ENCODE measurements at places on chromosomes 13 and 19.
A peak's percentile ranks its signal among the peaks of the same experiment; 100 is the strongest.

GRCh38 chr13:39836038-39836437 is 180.6 kb downstream of the COG6 start:
- no peak for DNase-seq

- DNase-seq: no peak
These were observed 68.7 kb downstream of the IPO5 start for GRCh38 chr13:98022210-98022609.

GRCh38 chr19:29687244-29687896 is 22.1 kb downstream of the PLEKHF1 start:
- no peak for DNase-seq

GRCh38 chr13:27822873-27823311 is 30.6 kb downstream of the GSX1 start:
- DNase-seq: no peak

DNA sequence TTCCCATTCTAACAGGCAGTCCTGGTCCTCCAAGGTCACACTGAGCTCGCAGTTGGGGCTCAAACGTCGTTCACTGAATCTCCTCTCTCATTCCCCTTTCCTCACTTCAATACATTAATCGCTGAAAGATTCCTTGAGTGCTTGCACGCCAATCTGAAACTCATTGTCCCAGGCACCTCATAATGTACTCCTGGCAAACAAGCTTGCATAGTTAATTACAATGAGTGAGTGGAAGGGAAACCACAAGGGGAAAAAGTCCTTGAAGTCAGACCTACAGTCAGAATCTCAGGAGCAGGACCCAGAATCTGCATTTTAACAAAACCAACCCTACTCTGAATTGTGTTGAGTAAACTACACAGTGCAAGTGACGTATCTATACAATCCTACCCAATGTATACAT is 86.9 kb downstream of the CRYL1 start:
- no peak for DNase-seq

DNA sequence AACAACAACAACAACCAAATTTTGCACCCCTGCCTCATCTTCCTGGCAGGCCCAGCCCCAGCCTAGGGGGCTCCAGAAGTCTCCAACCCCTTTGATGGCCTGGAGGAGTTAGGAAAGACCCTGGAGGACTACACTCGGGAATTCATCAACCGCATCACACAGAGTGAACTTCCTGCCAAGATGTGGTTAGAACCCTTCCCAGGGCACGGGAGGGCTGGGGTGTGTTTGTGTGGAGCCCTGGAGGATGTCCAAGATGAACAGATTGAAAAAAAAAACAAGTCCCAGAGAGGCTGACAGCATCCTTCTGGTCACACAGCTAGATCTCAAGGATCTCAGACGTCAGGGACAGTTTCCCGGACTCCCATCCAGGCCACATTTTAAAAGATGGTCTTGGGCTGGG is 13.3 kb downstream of the APOC1 start:
- no peak for DNase-seq

DNA sequence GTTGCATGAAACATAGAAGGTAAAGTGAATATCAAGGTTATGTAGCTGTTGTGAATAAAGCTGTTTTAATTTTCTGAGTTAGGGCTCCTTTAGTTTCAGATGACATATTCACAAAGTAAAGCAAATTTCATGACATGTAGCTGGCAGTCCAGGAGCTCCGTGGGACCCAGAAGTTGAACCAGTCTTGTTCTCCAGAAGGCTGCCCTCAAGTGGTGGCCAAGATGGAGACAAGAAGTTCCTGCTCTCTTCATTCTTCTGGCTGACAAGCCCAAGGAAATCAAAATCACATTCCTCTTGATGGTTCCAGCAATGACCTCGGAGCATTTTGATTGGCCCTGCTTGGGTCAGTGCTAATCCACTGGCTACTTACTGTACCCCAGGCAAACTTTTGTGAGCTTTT is 128.7 kb downstream of the LIG4 start:
- DNase-seq: no peak

GRCh38 chr13:92197669-92198068 is 799.2 kb downstream of the GPC5 start:
- no peak for DNase-seq

- DNase-seq: no peak
These were observed at the start of gene ERICH6B for GRCh38 chr13:45615501-45616101. TSS of gene ERICH6B (minus strand) at chr13:45615739. CDS start at chr13:45597005, 18,734 bp downstream.

GRCh38 chr13:36369268-36370107 is 23.3 kb upstream of the SPART start:
- DNase-seq: no peak

GRCh38 chr13:56917966-56918365 is 222.8 kb upstream of the PRR20A start:
- DNase-seq: no peak

DNA sequence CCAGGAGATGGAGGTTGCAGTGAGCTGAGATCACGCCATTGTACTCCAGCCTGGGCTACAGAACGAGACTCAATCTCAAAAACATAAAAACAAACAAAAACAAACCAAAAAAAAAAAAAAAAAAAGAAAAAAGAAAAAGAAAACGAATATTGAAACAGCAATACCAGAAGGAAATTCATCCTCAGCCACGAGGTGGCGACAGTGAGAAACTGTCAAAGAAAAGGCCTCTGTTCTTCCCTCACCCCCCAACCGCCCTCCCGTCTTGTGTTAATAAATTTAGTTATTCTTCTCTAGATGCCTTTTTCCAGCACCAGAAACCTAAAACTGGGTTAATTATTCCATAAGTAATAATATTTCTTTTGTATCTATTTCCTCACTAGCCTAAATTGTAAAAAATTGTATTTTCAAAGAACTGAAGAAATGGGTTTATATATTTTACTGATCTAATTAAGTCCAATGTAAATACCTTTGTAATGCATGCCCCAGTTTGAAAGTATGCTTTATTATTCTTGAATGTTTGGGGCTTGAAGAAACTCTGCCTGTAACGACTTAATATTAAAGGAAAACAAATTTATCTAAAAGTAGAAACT is 38.6 kb downstream of the LIG4 start:
- peak; percentile 38 for DNase-seq

DNA sequence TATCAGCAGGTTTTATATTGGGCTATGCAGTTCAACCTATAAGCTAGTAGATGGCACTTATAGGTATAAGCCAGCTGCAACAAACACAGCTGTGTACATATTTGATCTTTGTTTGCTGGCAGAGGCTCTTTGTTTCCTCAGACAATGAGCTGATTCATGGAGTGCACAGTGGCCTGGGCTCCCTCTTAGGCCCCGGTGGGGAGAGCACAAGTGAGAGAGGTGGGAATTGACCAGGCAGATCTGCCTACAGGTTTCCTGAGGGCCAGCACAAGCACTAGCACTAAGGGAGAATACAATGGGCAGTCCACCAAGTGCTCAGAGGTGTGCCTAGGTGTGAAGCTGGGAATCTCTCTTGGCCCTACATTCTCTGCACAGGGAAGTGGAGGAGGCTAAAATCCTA is 1390.7 kb downstream of the SLITRK5 start:
- no peak for DNase-seq

DNA sequence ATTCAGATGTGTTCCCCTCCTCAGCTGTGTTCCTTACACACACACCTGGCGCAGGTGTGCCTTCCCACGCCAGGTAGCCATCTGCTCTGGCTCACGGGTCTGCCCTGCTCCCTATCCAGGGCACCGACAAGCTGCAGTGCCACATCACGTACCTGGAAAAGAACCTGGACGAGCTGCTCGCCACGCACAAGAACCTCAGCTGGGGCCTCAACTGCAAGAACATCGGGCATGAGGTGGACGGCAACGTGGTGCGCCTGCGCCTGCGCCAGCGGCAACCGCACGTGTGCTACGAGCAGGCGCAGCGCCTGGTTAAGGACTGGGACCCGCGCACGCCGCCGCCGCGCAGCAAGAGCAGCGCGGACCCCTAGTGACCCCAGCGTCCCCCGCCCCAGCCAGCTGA is 26.5 kb upstream of the CASP14 start:
- no peak for DNase-seq

GRCh38 chr13:72774019-72774418 is 7.7 kb downstream of the DIS3 start:
- no peak for DNase-seq

- no peak for DNase-seq
These were observed 3.3 kb downstream of the ALOX5AP start for GRCh38 chr13:30738526-30739236.

- DNase-seq: no peak
These were observed 3.0 kb downstream of the LENG8 start for GRCh38 chr19:54451997-54452396.

DNA sequence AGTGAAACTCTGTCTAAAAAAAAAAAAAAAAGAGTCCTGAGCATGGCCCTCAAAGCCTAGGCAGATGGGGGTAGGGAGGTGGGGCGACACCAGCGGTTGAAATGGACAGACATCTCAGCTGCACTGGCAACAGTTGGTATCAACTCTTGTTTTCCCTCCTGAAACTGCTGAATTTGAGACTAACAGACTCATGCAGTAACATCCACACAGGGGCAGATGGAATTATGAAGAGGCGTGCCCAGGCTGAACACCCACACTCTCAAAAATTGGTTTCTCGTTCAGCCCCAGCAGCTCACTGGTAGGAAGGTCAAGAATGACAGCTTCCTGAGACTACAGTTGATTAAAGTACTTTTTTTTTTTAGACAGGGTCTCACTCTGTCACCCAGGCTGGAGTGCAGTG is 24.1 kb downstream of the PBX4 start:
- no peak for DNase-seq

GRCh38 chr19:18629166-18630088 is 7.4 kb upstream of the KLHL26 start:
- no peak for DNase-seq

GRCh38 chr13:66369666-66370065 is 860.5 kb downstream of the PCDH9 start:
- DNase-seq: no peak

GRCh38 chr19:1459479-1459878 is 9.6 kb downstream of the APC2 start:
- no peak for DNase-seq

GRCh38 chr13:41004875-41005693 is 14.0 kb downstream of the ELF1 start:
- DNase-seq: peak; percentile 73

DNA sequence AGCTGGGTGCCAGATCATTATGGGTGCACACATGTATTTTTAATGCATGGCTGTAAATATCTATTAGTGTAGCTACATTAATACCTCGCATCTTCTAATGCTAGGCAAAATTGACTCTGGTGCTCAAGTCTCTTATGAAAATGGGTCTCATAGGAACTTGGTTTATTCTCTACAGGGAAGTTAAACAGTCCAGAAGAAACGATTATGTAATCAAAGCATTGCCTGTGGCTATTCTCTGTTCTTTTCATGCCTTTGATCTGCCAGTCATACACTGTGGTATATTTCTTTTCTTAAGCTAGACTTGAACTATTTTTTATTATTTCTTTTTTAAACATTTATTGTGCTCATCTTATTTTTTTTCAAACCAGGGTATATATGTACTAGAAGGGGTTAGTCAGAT is 1015.0 kb downstream of the SLITRK1 start:
- DNase-seq: no peak

- no peak for DNase-seq
These were observed 661 bp downstream of the FREM2 start for GRCh38 chr13:38687246-38688229.

DNA sequence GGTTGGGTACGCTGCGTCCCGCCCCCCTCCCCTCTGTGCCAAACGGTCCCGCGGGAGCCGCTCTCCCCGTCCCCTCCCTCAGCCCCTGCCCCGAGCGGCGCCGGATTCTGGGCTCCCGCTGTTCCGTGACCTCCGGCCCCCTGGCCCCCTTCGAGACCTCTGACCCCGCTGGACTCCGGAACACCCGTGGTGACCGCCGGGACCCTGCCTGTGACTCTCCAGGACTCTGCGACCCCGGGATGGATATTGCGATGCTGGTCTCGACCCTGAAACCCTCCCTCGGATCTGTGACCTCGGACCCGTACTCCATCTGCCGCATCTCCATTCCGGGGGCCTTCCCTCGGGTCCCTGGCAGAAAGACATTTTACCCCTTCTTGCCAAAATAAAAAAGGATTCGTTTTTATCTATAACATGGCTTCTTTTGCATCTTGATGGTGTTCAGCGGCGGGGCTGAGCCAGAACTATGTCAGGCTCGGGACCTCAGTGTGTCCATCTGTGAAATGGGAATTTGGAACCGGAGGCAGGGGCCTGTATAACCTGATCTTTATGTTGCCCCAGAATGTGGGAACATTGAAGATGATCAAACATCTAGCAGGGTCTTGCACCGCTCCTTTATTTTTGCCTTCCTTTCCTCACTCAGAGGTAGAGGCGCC is 654 bp upstream of the MEGF8 start:
- no peak for DNase-seq

- DNase-seq: peak; percentile 47
These were observed 12.0 kb upstream of the SHFL start for GRCh38 chr19:10074153-10074552.

DNA sequence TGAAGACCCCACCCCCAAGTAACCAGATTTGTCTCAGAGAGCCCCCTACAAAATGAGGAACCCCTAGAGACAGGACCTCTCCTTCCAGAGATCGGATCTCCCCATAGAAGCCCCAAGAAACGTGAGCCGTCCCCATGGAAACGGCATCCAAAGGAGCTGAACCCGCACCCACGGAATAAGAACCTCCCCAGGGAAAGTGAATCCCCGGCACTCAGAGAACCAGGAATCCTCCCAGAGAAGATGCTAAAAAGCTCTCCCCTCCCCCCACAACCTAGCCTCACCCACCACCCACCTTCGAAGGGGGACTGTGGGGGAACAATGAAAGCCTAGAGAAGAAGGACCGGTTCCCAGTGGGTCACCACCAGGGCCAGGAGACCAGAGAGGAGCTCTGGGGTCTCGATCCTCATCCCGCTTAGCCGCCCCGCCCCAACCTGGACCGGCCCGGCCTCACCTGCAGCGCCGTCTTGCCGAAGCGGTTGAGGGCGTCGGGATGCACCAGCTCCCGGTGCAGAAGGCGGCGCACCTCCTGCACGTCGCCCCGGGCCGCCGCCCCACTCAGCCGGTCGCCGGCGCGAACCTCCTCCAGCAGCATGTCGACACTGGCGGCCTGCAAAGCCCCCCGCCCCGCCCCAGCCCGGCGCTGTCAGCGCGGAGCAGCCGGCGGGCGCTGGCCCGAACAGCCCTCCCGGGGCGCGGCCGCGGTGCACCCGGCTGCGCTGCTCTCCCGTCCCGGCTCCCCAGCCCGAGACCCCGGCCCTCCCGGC is 535 bp downstream of the CDKN2D start:
- peak; percentile 60 for DNase-seq

GRCh38 chr19:29540114-29540513 is 14.3 kb downstream of the VSTM2B start:
- DNase-seq: no peak

GRCh38 chr19:36528921-36529518 is 949 bp upstream of the ZNF260 start:
- peak; percentile 21 for DNase-seq
